ENCODE measurements at places on chromosomes 5 and 9.

DNA sequence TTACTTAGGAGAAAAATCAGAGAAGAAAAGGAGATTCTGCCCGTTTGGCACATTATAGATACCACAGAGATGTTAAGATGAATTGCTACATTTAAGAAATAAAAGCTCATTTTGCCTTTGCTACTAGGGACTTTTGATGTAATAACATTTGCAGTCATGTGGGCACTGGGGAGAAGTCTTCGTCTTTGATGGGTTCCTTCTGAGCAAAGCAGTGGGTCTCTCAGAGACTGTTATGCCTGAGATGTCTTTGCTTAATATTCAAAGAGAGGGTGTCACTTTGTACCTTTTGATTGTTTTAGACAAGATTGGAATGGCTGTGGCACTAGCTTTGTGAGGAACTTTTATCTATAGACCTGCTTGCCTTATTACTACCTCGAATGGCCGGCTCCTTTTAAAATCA, 25.0 kb downstream of the SLC25A25 start:
- no peak for DNase-seq

DNA sequence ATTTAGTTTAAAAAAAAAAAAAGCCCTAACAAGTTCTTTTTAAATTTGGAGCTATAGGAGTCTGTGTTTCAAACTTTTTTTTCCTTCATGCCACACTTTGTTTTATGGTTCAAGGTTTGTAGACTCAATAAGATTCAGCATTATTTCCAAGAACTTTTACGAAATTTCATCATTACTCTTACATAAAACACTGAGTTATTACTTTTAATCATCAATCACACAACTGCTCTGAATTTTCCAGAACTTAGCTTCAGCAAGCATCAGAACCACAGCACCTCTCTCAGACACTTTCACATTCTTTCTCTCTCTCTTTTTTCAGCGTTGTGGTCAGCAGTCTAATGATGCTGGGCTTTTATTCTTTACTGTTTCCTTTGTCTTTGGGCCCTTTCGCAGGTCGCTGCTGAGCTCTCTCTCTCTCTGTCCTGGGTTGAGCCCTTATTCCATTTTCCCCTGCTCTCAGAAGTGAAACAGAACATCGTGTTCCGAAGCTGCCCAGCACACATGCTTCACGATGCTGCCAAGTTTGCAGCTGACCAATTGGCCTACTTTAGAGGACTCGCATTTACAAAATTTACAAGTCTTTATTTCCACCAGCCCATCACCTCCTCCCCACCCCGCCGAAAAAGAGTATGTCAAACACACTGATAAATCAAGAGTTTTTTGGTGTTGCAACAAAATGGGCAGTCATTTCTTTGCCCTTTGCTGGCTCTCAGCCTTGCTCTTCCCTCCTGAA, 44.6 kb upstream of the PIK3R1 start:
- no peak for DNase-seq

DNA sequence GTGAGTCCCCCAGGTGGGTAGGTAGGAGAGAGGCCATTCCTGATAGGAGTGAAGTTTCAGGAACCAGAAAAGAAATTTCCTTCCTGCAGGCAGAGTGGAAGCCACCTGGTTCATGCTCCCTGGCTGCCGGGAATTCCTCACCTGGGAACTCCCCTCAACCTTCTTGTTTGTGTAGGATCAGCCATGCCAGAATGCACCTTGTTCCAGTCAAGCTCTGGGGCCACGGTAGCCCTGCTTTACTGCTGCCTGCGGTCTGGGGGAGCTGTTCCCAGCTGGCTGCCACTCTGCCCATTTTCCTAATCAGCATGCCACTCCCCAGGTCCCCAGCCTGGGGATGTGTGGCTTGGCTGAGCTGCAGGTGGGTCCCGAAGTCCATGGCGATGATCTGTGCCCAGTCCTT, 18.7 kb upstream of the B4GALT1 start:
- no peak for DNase-seq

DNA sequence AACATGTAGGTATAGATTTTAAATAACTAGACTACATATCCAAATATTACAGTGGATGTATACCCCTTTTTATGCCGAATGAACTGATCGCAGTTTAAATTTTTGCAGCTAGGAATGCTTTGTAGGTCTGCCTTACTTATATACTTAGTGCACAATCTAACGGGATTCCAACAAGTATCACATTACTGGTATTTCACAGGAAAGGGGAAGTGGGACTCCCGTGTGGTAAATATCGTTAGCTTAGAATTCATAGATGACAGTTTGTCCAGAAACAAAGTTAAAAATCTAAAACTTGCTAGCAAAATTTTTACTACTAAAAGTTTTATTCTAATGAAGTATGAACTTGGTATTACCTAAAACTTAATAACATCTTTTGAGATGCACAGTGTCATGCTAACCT, 193.5 kb upstream of the TLX3 start:
- DNase-seq: no peak

- DNase-seq: no peak
Measured at GRCh38 chr5:174229514-174230370, 184.2 kb downstream of the NSG2 start.

- no peak for DNase-seq
Measured at GRCh38 chr5:169944922-169945680, 35.2 kb downstream of the INSYN2B start.

DNA sequence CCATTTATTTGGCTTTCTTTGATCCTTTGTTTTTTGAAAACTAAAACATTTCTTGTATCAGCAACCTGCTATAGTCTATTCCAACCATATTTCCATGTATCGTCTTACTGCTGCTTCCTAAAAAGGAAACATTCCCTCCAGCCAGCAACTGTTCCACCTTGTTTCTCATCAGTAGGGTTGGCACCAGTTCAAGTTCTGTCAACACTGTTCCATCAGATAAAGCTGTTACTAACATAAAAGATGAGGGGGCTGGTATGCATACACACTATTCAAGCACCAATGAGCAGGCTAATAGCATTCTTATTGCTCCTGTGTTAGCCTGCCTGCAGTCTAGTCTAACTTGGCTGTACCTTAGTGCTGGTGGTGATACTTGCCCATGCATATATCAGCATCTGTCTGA, 178.3 kb downstream of the CWC27 start:
- DNase-seq: no peak

- no peak for DNase-seq
Measured at GRCh38 chr9:91146391-91147019, 215.2 kb downstream of the AUH start.

DNA sequence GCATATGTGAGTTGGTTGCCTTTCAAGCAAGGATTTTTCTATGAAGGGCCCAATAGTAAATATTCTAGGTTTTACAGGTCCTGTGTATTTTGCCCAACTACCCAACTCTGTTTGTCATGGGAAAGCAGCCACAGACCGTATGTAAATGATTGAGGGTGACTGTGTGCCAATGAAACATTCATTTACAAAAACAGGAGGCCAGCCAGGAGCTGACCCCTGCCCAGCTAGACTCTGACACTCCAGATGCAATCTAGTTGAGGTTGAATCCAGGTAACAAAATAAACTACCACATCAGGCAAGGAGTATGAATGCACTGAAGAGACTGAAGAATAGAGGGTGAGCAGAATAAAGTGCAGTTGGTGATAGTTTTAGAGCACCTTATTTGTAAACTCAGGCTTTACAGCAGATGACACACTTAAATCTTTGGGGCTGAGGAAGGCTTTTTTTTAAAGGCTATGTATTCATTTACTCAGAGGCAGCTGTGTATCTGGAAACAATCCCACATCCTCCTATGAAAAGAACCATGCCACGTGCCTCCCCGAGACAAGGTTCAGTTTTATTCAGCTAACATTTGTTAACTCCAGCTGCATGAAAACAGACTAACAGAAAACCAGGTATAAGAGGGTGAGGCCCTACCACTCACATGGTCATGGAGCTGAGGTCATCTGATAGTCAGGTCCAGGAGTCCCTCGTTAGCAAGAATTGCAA, 60.7 kb downstream of the SLC1A1 start:
- DNase-seq: no peak

- no peak for DNase-seq
Measured at GRCh38 chr5:106314221-106314824, 1356.4 kb downstream of the EFNA5 start.

GRCh38 chr5:179233909-179234562, 111.2 kb downstream of the ADAMTS2 start:
- no peak for DNase-seq
